Activated CD4-positive, alpha-beta T cell treated with anti-CD3 and anti-CD28 coated beads, Interleukin-2, Interleukin-6, amounts not matched to agents 100 ng/mL and 50 ng/mL, durations not matched to agents 16 hours and 8 hours (primary cell): ENCODE measurements at places on chromosomes 12 and 14.
A peak's percentile ranks its signal among the peaks of the same experiment; 100 is the strongest.

DNA sequence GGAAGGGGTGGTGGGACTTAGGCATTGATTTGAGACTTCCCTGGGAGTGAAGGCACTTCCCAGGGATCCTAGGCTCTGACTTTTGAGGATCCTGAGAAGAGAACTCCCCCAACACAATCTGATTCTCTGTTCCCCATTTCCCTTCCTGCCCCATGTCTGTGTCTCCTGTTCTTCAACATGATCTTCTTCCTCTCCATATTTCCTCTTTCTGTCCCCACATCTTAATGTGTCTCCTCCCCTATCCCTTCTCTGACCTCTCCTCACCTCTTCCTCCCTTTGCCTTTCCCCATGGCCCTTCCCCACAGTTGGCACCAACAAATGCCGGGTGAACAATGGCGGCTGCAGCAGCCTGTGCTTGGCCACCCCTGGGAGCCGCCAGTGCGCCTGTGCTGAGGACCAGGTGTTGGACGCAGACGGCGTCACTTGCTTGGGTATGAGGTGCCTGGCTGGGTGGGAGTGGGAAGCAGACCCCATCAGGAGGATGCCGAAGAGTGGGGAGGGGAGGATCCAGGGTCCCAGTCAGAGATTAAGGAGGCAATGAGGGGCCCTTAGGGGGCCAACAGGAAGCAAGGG is 15.2 kb upstream of the LRP1-AS start:
- DNase-seq, result no peak

GRCh38 chr14:54766276-54767138 is 136.1 kb downstream of the GCH1 start:
- no peak for DNase-seq

DNA sequence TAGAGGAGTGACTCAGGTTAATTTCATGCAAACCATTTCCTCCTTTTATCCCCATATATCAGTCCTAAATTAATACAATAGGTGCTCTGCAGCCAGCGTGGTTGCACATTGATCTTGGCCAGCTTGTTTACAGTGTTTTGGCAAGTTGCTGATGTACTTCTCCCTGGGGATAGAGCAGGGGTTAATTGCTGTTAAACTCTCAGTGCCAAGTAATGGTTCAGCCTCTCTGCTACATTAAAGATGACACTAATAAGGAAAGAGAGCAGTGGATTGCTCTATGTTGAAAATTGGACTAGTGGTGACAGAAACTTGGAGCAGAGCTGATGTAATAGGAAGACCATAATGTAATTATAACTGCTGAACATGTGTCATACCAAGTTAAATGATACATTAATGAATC is 717.5 kb downstream of the RERGL start:
- DNase-seq, result no peak

DNA sequence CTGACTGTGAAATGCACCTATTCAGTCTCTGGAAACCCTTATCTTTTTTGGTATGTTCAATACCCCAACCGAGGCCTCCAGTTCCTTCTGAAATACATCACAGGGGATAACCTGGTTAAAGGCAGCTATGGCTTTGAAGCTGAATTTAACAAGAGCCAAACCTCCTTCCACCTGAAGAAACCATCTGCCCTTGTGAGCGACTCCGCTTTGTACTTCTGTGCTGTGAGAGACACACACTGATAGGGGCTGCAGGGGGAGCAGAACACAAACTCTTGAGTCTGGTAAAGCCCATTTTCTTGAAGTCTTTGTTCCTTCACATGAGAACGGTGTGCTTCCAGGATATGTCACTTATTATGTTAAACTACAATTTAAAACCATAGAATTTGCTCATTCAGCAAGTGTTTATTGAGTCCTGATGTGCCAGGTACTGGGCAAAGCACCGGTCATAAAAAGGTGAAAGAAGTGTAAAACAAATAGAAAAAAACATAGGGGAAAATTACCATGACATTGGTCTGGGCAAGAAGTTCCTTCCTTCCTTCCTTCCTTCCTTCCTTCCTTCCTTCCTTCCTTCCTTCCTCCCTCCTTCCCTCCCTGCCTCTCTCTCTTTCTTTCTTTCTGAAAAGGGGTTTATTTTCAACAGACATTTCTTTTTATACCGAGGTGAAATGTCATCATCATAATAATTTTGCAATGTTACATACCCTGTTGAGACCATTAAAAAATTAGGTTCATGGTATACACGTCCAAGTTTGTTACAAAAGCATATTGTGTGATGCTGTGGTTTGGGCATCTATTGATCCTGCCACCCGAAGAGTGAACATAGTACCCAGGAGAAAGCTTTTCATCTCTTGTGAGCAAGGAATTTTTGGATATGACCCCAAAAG is 50.7 kb upstream of the OR4E1 start:
- DNase-seq, result no peak

GRCh38 chr14:91350813-91351511 is 66.7 kb downstream of the CCDC88C start:
- peak; percentile 86 for DNase-seq
